Fibroblast of skin of right quadriceps (primary cell): ENCODE measurements at places on chromosomes 6 and 20.
A peak's percentile ranks its signal among the peaks of the same experiment; 100 is the strongest.

DNA sequence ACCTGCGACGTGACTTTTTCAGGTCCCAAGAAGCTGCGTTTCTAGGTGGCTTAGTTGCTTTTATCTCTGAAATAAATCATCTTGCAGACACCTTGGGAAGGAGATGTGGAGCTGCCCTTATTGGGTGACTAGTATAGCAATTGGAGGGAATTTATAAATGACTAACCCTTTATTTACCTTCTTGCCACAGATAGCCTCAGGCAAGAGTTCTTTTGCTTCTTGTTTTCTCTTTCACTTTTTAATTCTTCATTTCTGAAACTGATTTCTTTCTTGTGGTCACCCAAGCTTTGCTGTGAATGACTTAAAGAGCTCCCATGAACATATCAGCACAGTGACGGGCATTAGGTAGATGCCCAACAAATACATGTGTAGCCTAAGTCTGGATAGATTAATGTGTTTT is 3.0 kb downstream of the ADGRF4 start:
- no peak for DNase-seq

DNA sequence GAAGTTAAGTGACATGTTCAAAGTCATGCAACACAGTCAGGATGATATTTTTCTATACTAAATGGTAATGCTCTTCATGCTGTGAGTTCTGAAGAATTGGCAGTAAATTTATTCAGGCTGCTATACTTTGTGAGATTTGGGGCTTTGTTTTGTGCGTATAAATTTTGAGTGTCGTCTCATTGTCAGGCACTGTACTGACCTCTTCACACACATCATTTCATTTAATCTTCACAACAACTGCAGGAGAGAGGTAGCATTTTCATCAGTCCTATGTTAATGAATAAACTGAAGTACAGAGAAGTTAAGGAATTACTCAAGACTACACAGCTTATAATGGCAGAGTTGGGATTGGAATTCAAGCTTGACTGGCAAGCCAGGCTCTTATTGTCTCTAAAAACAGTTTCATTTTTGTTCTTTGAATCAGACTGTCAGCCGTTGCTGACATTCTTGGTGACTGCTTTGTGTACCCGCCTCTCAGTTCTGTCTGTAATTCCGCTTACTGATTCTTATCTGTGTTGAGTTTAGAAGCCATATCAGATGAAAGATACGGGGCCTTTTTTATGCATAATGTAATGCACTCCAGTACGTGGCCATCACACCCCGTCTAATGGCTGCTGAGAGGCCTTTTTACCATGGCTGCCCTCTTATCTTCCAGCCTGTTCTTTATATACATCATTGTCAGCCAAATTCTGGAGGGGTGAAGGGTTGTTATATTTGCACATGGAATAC is 274.9 kb downstream of the UTRN start:
- DNase-seq: peak; percentile 8

DNA sequence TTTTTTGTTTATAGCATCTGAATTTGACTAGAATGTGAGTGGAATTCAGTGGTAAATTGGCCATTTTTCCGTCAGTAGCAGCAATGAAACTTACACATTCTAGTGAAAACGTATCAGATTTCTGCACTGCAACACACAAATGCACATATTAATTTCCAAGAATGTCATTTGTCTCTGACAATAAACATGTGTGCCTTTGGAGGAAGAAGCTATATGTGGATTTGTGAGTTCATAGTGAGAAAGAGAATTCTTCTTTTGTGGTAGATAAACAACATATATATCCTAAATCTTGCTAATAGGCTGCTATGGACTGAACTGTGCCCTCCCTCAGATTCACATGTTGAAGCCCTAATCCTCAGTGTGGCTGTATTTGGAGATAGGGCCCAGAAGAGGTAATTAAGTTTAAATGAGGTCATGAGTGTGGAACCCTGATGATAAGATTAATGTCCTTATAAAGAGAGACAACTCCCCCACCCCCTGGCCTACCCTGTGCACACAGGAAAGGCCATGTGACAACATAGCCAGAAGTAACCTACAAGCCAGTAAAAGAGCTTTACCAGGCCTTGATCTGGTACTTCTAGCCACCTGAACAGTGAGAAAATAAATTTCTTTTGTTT is 200.2 kb upstream of the EYA4 start:
- no peak for DNase-seq

GRCh38 chr6:44039839-44040350 is 87.4 kb downstream of the MRPL14 start:
- DNase-seq: no peak

GRCh38 chr6:105783333-105783935 is 302.7 kb upstream of the PRDM1 start:
- no peak for DNase-seq

GRCh38 chr6:134920422-134920821 is 29.5 kb downstream of the ALDH8A1 start:
- DNase-seq: no peak

DNA sequence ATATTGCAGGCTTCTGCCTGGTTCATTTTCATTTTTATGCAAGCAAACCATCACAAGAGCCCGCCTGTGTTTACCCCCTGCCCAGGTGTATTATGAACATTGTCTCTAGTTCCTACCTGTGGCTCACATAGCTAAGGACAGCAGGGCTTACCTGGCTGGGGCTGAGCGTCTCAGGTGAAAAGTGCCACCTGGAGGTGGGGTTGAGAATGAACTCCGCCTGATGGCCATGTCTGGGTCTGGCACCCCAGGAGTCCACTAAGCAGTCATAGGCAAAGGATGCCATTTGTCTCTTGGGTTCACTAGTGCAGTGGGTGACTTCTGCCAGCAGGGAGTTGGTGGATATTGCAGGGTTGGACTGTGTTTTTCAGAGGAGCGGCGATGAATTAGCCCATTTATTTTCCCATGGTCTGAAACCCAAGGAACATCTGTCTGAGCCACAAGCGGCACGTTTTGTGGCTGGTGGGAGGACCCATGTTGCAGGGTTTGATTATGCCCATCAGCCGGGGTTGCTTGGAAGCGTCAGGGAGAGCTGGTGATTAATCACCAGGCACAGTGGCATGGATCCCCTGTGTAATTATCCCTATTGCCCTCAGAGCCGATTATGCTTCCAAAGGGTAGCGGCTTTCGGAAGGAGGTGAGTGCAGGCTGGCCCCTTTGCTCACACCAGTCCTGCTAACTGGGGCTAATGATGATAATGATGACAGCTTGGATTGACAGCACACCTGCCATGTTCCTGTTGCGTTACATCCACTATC is 92.1 kb downstream of the CDH26 start:
- no peak for DNase-seq

- no peak for DNase-seq
Observed at GRCh38 chr6:64256483-64256882, 620.9 kb downstream of the PHF3 start.

DNA sequence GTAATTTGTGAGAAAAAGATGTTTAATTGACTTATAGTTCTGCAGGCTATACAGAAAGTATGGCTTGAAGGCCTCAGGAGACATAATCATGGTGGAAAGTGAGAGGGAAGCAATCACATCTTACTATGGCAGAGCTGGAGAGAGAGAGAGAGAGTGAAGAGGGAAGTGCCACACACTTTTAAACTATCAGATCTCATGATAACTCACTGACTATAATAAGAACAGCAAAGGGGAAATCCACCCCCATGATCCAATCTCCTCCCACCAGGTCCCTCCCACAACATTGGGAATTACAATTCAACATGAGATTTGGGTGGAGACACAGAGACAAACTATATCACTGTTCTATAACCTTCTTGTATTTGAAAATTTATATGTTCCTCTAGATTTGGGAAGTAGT is 117.2 kb upstream of the BMP5 start:
- DNase-seq: no peak

DNA sequence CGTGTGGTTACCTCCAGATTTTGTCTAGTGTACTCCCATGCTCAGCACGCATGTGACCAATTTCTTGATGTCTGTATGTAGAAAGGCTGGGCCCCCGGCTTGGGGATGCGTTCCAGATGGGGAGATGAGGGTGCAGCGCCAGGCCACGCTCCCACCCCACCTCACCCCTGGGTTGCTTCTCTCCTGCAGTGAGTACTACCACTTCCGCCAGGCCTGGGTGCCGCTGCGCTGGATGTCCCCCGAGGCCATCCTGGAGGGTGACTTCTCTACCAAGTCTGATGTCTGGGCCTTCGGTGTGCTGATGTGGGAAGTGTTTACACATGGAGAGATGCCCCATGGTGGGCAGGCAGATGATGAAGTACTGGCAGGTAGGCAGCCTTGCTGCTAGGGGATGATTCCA is 11.5 kb upstream of the SRF start:
- no peak for DNase-seq

GRCh38 chr6:157814883-157815282 is 8.2 kb upstream of the SNX9 start:
- DNase-seq: no peak

DNA sequence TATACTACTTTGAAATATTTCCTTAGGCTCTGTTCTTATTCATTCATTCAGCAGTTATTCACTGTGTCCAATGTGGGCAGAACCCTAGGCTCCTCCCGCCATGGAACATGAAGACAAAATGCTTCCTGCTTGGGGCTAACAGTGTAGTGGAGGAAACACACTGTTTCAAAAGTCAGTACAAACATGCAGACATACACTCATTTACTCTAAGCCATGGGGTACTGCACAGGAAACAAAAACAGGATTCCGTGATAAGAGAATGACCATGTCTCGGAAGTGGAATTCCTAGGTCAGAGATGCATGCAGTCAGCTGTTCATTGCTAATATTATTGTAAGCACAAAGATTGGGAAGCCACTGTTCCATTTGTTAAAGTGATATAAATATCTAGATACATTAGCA is 18.4 kb upstream of the FAM209A start:
- DNase-seq: no peak

- no peak for DNase-seq
Observed at GRCh38 chr6:169829786-169830185, 78.4 kb downstream of the ERMARD start.

DNA sequence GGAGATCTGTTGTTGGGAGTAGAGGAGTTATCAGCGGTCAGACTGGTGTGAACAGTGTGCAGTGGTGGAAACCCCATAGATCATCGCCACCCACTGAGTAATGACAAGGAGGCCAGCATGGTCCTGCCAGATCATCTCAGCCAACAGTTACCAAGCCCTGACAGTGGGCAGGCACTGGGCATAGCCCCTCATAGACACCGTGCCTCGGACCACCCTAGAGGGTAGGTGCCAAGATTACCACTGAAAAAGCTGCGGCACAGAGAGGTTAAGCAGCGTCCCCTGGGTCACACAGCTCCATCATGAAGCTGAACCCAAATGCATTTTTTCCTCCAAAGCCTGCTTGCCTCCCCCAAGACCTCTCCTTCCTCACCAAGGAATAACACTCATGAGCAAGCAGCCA is 21.5 kb upstream of the BMP7 start:
- no peak for DNase-seq

- no peak for DNase-seq
Observed at GRCh38 chr6:49639177-49639817, 2.7 kb upstream of the RHAG start.
